ENCODE measurements at places on chromosomes 11 and 22.

- no peak for DNase-seq
Observed at GRCh38 chr11:46188017-46188416, 66.8 kb upstream of the PHF21A start.

DNA sequence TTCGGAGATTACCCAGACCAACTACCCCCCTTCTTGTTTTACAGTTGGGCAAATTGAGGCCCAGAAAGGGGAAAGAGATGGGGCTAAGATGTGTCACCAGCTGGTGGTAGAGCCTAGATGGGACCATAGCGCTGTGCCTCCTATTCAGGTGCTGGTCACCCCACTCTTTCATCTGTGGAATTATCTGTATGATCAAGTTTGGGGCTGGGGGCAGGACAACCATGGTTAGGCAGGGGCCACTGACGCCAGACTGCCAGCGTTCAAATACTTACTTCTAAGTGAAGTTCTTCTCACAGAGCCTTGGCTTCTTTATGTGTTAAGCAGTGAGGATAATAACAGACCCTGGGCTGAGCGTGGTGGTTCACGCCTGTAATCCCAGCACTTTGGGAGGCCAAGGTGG lies 55.9 kb downstream of the IGLL1 start:
- no peak for DNase-seq

GRCh38 chr11:34111722-34112270 lies 6.4 kb downstream of the NAT10 start:
- DNase-seq = no peak

GRCh38 chr11:40183073-40184064 lies 1276.1 kb downstream of the LRRC4C start:
- DNase-seq = peak; percentile 13

GRCh38 chr11:19511413-19512183 lies 201.0 kb upstream of the NAV2 start:
- DNase-seq = no peak

Data from GM20000 (cell line).